ENCODE measurements at places on chromosomes 6 and 20.

GRCh38 chr6:132936646-132937045 lies 122.3 kb downstream of the RPS12 start:
- H3K4me1 ChIP-seq: no peaks in the 10 kb centered on the region
- H3K4me3 ChIP-seq: no peak overlapping the region

- no peaks in the 10 kb centered on the region for H3K36me3 ChIP-seq
- H3K27me3 ChIP-seq: no peaks in the 10 kb centered on the region
- no peak overlapping the region for H3K4me3 ChIP-seq
- no peak for DNase-seq
- H3K27ac ChIP-seq: no peak overlapping the region
- H3K4me1 ChIP-seq: no peaks in the 10 kb centered on the region
Measured at GRCh38 chr6:101832371-101832770, 438.9 kb downstream of the GRIK2 start.

GRCh38 chr6:110810896-110811586 lies 4.2 kb downstream of the CDK19 start:
- H3K4me3 ChIP-seq: no peak overlapping the region
- DNase-seq: no peak
- no peaks in the 10 kb centered on the region for H3K36me3 ChIP-seq
- no peak overlapping the region for H3K27ac ChIP-seq
- H3K4me1 ChIP-seq: no peaks in the 10 kb centered on the region
- no peaks in the 10 kb centered on the region for H3K27me3 ChIP-seq

GRCh38 chr6:46042355-46042999 lies 26.8 kb upstream of the CLIC5 start:
- no peak overlapping the region for H3K27ac ChIP-seq
- no peaks in the 10 kb centered on the region for H3K36me3 ChIP-seq
- H3K4me3 ChIP-seq: no peak overlapping the region
- H3K27me3 ChIP-seq: no peaks in the 10 kb centered on the region
- no peaks in the 10 kb centered on the region for H3K4me1 ChIP-seq
- no peak for DNase-seq

DNA sequence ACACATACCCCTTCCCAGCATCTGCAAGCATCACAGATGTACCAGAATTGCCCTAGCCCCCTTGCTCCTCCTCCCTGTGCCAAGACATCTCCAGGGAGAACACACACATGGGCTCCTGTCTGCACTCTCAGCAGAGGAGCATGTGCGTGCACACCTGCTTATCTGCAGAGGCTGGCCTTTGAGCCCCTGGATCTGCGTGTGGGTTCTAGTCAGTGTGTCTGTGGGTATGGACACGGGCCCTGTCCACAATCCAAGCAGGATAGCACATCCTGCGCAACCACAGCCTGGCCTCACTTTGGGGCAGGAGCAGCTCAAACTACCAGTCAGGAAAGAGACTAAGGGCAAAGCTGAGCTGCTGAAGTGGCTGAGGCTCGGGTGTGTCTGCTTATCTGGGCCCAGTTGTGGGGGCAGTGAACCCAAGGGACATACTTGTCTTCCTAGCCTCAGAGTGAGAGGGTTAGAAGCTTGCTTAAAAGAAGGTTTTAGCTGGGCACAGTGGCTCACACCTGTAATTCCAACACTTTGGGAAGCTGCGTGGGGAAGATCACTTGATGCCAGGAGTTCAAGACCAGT lies 41.0 kb downstream of the HM13 start:
- H3K36me3 ChIP-seq: no peaks in the 10 kb centered on the region
- peaks cover 3% of the 10 kb centered on the region for H3K4me1 ChIP-seq
- H3K4me3 ChIP-seq: no peak overlapping the region

DNA sequence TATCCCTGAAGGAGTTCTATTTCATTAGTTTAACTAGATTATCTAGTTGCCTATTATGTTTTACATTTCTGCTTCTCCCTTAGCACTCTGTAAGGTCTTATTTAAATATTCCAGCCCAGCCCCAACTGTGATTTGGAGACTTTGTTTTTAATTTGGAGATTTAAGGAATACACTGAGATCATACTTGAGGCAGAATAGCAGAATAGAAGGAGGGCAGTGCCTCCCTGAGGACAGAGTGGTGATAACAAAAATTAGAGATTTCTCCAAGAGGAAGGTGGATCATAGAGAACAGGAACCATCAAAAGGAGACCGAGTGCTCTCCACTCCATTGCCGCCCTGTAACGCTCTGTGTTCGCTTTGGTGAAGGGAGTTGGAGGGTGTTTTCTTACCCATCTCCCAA lies 14.8 kb upstream of the CD164 start:
- no peaks in the 10 kb centered on the region for H3K36me3 ChIP-seq
- no peak for DNase-seq
- H3K27me3 ChIP-seq: no peaks in the 10 kb centered on the region
- H3K4me3 ChIP-seq: no peak overlapping the region

DNA sequence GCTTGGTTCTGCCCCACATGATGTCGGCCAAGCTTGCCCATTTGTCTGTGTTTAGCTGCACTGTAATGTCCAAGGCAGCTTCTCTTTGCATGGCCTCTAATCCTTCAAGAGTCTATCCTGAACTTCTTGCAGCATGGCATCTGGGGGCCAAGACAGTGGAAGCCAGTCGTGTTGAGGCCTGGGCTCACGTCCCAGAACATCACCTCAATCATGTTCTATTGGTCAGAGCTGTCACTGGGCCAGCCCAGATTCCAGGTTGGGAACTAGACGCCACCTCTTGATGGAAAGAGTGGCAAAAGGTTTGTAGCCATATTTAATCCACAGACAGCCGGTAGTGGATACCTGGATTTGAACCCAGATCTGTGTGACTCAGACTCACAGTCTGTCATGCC lies 25.3 kb downstream of the PPARD start:
- no peak overlapping the region for H3K27ac ChIP-seq
- no peaks in the 10 kb centered on the region for H3K27me3 ChIP-seq
- H3K36me3 ChIP-seq: no peaks in the 10 kb centered on the region
- no peak for DNase-seq

- H3K4me1 ChIP-seq: no peaks in the 10 kb centered on the region
- DNase-seq: no peak
- H3K4me3 ChIP-seq: no peak overlapping the region
- no peaks in the 10 kb centered on the region for H3K36me3 ChIP-seq
- no peaks in the 10 kb centered on the region for H3K27me3 ChIP-seq
- no peak overlapping the region for H3K27ac ChIP-seq
Measured at GRCh38 chr6:91716361-91716760, 1129.5 kb upstream of the MAP3K7 start.

- no peak overlapping the region for H3K27ac ChIP-seq
- H3K27me3 ChIP-seq: no peaks in the 10 kb centered on the region
- H3K36me3 ChIP-seq: no peaks in the 10 kb centered on the region
- DNase-seq: no peak
Measured at GRCh38 chr20:42161228-42161829, 543.2 kb upstream of the CHD6 start.

- no peaks in the 10 kb centered on the region for H3K36me3 ChIP-seq
- H3K4me1 ChIP-seq: no peaks in the 10 kb centered on the region
- no peaks in the 10 kb centered on the region for H3K27me3 ChIP-seq
Measured at GRCh38 chr6:153963352-153963751, 75.7 kb upstream of the OPRM1 start.

DNA sequence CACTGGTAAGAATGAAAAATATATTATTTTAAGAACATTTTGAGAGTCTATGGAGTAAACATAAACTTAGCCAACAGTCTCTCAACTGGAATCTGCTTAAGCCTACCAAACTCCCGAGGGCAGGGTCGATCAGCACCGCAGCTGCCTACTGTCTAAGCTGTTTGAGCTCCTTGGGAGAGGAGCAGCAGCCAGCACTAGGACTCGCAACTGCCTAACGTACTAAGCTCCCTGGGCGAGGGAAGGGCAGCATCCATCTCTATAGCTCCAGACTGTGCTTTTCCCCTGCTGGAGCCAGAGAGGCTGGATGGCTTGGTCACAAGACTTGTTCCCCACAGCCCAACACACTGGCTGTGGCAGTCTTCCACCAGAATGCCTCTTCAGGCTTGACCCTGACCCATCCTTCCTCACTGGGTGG lies 96.4 kb downstream of the MOXD1 start:
- H3K27me3 ChIP-seq: no peaks in the 10 kb centered on the region
- DNase-seq: no peak
- no peak overlapping the region for H3K4me3 ChIP-seq
- H3K27ac ChIP-seq: no peak overlapping the region
- H3K36me3 ChIP-seq: no peaks in the 10 kb centered on the region
- H3K4me1 ChIP-seq: no peaks in the 10 kb centered on the region

DNA sequence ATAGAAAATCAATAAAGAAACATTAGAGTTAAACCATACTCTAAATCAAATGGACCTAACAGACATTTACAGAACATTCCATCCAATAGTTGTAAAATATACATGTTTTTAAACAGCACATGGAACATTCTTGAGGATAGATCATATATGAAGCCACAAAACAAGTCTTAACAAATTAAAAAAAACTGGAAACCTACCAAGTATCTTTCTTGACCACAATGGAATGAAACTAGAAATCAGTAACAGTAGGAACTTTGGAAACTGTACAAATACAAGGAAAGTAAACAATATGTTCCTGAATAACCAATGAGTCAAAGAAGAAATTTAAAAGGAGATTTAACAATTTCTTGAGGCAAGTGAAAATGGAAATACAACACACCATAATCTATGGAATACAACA lies 91.2 kb upstream of the GLP1R start:
- H3K27ac ChIP-seq: no peak overlapping the region
- no peaks in the 10 kb centered on the region for H3K27me3 ChIP-seq
- no peak overlapping the region for H3K4me3 ChIP-seq

- no peaks in the 10 kb centered on the region for H3K36me3 ChIP-seq
- no peaks in the 10 kb centered on the region for H3K4me1 ChIP-seq
- DNase-seq: no peak
- no peak overlapping the region for H3K4me3 ChIP-seq
Measured at GRCh38 chr6:163380216-163380615, 34.3 kb upstream of the QKI start.

DNA sequence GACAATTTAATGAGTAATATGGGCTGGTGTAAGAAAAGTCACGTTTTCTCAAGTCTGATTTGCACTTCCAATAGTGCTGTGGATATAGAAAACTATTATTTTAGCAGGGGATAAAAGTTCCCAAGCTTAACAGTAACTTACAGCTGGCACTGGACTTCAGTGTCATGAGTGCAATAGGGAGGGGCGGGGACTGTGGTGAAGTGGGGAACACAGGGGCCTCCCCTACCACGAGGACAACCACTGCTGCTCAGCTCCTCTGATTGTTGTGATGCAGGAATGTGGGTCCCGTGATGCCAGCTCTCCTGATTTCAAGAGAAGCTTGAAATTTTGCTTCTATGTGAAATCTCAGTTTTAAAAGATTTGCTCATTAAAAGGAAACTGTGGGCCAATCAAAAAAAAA lies 24.0 kb downstream of the SLC13A3 start:
- H3K4me3 ChIP-seq: no peak overlapping the region
- no peak overlapping the region for H3K27ac ChIP-seq
- no peak for DNase-seq
- no peaks in the 10 kb centered on the region for H3K4me1 ChIP-seq

DNA sequence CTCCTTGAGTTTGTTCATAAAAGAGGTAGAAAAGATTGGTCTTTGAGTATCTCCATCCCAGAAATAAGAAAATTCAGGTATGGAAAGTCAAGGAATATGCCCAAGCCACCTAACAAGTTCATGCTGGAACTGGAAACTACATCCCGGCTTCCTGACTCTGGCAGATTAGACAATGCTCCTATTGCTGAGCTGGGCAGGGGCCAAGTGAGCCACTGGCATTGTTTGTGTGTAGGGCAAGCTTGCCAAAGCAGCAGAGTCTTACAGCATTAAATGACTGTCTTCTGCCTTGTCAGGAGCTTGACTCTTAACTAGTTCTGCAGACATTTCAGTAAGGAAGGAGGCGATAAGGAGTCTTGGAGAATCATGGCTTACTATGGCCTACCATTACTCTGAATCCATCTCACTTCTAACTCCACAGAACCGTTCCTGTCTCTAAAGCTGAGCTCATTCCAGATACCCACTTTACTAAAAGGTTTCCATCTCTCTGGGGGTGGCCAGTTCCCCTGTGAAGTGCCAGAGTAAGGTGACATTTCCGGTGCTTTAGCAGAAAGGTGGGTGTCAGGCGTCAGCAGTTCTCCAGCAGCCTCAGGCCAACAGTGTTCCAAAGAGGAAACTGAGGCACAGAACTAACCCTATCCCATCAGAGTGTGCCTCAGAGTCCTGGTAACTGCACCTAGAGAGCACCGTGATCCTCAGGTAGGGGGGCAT lies 30.1 kb downstream of the PRDM1 start:
- peaks cover 10% of the 10 kb centered on the region for H3K4me1 ChIP-seq
- no peaks in the 10 kb centered on the region for H3K36me3 ChIP-seq
- no peaks in the 10 kb centered on the region for H3K27me3 ChIP-seq

- H3K4me3 ChIP-seq: no peak overlapping the region
- no peaks in the 10 kb centered on the region for H3K36me3 ChIP-seq
Measured at GRCh38 chr6:155158030-155158843, 105.6 kb upstream of the CLDN20 start.

DNA sequence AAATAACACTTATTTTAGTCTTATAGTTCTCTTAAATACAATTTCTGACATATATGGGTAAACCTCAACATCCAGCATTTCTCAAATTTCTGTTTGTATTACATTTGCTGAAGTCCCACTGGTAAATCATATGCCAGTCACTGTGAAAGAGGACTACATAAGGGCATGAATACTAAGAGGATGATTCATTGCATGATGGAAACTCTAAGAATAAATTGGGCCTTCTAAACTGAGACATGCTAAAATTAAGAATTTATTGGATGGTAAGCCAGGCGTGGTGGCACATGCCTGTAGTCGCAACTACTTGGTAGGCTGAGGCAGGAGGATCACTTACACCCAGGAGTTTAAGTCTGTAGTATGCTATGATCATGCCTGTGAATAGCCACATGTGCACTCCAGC lies 12.1 kb downstream of the DEFB123 start:
- no peaks in the 10 kb centered on the region for H3K36me3 ChIP-seq
- H3K4me1 ChIP-seq: no peaks in the 10 kb centered on the region
- H3K4me3 ChIP-seq: no peak overlapping the region
- H3K27me3 ChIP-seq: no peaks in the 10 kb centered on the region
- DNase-seq: no peak

DNA sequence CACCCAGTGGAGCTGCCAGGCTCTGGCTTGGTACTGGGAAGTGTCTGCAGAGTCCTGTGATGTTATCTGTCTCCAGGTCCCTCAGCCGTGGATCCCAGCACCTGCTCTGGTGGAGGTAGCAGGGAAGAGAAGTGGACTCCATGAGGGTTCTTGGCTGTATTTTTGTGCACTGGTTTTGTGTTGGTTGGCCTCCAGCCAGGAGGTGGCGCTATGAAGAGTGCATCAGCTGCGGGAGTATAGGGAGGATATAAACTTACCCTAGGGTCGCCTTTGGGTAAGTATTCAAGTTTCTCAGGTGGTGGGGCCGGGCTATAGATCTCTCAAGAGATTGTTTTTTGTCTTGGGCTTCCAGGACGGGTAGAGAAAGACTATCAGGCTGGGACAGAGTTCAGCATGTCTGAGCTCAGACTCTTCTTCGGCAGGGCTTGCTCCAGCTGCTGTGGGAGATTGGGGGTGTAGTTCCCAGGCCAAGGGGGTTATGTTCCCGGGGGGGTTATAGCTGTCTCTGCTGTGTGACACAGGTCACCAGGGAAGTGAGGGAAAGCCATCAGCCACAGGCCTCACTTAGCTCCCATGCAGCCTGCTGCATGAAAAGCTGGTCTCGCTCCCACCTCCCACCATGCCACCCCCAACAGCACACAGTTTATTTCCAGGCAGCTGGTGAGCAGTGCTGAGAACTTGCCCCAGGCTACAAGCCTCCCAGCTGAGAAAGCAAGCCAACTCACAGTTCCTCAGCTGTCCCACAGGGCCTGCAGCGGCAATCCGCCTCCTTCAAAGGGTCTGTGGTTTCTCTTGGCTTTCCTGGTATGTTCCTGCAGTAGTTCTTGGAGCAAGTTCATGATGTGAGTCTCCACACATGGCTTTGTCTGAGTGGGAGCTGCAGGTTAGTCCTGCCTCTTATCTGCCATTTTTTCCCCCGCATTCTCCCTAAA lies 115.7 kb downstream of the AIG1 start:
- no peaks in the 10 kb centered on the region for H3K36me3 ChIP-seq
- H3K4me3 ChIP-seq: no peak overlapping the region
- H3K27ac ChIP-seq: no peak overlapping the region
